Activated CD4-positive, alpha-beta T cell treated with anti-CD3 and anti-CD28 coated beads, Interleukin-2, amount 50 U/mL, for 24 hours (primary cell): ENCODE measurements at places on chromosomes 7 and 10.
A peak's percentile ranks its signal among the peaks of the same experiment; 100 is the strongest.

GRCh38 chr10:79380125-79380945 lies 33.1 kb downstream of the PPIF start:
- DNase-seq = no peak

DNA sequence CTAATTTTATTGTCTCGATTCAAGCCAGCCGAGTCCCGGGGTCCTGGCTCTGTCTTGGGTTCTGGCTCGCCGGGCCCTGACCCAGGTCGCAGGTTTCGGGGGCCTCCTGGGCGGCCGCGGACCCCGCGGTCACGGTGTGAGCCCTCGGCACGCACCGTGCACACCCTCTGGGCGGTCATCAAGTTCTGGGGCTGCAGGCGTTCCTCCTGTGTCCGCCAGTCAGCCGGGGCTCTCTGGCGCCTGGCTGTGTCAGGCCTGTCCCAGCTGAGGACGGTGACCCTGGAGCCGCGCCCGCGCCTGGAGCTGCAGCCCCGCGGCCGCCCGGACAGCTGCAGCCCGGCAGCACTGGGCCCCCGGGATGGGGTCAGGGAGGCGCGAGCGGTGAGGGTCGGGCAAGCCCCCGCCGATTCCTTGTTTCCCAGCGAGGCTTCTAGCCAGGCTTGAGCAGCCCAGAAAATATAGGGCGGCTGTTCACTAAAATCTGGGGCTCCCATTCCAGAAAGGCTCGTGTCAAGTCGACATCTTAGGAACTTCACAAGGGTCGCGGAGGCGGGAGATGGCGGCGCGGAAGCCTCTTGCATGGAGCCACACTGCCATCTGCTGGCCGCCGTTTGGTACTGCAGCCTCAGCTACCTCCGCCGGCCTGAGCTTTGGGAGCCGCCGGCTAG lies 4.2 kb upstream of the HOXA7 start:
- DNase-seq = peak; percentile 84

DNA sequence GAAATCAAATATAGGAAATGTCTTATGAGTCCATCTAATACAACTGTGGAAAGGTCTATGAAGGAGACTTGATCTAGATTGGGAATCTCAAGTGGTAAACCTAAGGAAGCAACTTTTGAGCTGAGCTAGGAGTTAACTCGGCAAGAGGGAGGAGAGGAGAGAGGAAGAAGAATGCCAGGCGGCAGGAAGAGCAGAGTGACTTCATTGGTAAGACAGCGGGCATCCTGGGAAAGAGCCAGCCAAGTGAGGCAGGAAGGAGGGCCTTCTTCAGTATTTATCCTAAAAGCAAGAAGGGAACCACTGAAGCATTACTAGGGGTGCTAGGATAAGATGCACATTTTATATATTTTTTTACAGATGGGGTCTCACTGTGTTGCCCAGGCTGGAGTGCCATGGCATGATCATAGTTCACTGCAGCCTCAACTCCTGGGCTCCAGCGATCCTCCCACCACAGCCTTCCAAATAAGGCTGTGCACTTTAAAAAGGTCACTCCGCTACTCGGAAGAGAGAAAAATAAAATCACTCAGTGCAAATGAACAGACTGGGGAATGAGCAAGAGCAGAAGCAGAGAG lies 2.0 kb downstream of the BCL7B start:
- no peak for DNase-seq

DNA sequence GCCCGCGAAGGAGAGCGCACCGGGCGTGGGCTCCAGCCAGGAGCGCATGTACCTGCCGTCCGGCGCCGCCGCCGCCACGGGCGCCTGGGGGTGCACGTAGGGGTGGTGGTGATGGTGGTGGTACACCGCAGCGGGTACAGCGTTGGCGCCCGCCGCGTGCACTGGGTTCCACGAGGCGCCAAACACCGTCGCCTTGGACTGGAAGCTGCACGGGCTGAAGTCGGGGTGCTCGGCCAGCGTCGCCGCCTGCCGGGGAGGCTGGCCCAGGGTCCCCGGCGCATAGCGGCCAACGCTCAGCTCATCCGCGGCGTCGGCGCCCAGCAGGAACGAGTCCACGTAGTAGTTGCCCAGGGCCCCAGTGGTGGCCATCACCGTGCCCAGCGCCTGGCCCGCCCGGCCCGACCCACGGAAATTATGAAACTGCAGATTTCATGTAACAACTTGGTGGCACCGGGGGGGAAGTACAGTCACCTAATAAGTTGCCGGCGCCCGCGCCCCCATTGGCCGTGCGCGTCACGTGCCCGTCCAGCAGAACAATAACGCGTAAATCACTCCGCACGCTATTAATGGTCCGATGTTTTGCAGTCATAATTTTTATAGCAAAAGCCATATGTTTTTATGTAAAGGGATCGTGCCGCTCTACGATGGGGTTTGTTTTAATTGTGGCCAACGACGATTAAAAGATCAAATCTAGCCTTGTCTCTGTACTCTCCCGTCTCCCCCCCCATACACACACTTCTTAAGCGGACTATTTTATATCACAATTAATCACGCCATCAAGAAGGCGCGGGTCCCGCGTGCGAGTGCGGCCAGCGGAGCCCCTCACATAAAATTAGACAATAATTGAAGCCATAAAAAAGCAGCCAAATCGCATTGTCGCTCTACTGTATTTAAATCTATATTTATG lies at the start of gene HOXA9:
HOXA9 (minus strand) TSS at position 449 of the 907 bp plus-strand sequence; CDS start at position 369, 80 bp downstream.
- no peak for DNase-seq

- no peak for DNase-seq
Measured at GRCh38 chr7:74061840-74062539, 21.6 kb upstream of the LIMK1 start.

- DNase-seq = no peak
Measured at GRCh38 chr7:158582089-158582456, 5.5 kb downstream of the PTPRN2 start.

DNA sequence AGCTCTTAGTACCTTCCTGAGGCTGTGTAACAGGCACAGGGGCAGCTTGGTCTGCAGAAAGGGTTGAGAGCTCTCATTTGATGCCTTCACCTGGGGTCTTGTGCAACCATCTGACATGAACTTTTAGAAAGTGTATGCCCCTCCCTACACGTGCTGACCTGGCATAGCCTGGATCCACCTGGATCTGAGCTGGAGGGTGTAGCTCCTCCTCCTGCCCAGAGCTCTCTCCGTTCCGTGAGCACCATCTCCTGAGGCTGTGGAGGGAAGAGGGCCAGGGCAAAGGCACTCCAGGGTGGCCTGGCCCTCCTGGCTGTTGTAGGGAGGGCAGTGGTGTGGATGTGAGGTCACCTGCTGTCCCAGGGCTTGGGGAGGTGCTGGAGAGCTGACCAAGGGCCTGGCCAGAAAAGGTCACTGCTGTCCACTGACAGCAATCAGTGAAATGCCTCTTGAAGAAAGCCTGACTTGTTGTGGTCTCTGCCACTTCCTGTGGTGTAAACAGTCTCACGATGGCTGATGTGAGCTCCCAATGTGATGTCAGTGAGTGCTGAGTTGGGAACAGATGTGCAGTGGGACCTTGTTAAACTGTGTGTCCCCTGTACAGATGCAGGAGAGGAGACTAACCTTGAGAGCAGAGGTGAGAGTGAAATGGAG lies 23.0 kb downstream of the AMZ1 start:
- no peak for DNase-seq

DNA sequence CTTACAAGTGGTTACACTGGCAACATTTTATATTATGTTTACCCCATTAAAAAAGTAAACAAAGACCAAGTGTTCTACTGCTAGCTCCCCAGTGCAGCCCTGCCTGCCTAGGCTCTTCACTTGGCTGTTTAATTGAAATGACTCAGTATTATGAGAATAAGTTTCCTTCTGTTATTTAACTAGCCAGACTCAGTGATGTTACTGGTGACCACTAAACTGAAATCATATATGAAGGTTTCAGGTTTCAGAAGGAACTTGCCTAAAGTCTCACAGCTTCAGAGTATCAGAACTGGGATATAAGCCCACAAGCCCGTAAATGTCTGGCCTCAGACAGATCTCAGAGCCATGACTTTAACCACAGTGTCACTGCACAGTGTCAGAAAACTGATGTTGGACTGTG lies 66.8 kb upstream of the EXOC4 start:
- DNase-seq = no peak

DNA sequence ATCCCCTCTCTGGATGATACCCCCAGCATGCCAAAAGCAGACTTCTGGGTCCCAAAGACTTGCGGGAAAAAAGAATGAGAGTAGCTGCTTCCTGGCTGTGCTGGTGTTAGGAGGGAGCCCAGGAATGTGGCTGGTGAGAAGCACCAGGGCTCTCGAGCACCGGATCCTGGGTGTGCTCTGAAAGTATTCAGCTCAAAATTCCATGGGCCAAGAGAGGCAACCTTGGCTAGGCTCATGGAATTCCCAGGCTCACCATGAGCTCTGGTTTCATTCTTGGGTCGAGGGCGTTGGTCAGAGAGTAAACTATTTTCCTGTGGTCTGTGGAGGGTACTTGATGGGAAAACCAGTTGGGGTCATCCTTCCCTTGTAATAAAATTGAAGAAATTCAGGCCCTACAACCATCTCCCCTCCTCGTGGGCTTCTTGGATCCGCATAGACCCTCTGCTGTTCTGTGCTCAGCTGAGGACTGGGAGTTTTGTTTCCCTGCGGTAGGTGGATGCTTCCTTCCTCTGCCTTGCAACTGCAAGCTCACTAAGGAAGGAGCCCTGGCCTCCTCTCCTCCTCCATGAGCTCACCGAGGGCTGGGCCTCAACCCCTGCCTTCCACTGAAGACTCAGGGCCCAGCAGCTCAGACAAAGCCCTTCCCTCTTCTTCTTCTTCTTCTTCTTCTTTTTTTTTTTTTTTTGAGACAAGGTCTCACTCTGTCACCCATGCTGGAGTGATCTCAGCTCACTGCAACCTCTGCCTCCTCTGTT lies 34.5 kb upstream of the AQP1 start:
- DNase-seq = no peak

DNA sequence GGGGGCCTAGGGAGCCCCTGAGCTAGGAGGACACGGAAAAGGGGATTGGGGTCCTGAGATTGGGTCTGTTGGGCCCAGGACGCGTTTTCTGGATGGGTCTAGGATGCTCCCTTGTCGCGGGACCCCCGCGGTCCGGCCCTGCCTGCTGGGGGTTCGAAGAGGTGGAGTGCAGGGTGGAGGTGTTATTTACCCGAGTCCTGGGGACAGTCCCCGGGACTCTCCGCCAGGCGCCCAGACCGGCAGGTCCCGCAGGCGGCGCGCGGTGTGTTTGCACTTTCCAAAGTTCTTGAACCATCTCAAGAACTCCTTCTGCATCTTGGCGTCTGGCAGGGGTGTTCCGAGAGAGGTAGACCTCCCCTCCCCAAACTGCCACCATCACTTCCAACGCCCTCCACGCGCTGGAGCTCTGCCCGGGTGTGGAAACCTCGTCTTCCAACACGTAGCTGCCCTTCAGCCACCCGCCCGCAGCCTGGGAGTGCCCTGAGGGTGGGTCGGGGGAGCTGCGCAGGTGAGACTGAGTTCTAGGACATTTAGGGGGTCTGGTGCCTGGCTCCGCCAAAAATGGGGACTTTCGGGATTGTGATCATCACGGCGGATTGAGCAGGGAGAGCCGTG lies 569 bp downstream of the CAV1 start:
- DNase-seq = no peak

DNA sequence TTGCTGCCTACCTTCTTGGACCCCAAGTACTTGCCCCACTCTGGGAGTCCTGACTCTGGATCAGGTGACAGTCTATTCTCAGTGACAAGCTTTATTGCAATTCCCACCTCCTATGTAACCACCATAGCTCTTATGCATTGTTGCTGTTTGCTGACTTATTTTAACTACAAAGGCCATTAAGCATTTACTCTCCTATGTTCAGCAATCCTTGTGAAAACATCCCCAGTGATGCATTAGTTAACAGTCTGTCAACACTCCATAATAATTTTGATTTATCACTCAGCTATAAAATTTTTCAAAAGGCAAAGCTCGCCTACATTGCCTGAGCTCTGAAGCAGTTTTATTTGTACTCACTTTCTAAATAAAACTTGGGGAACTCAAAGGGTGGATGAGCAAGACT lies 871.8 kb upstream of the SORCS1 start:
- no peak for DNase-seq

- DNase-seq = no peak
Measured at GRCh38 chr7:80244206-80244916, 109.7 kb downstream of the GNAI1 start.

- DNase-seq = no peak
Measured at GRCh38 chr10:59577984-59578383, 131.7 kb downstream of the SLC16A9 start.

GRCh38 chr7:106773228-106773627 lies 91.9 kb upstream of the PIK3CG start:
- no peak for DNase-seq
